ENCODE measurements at places on chromosomes 12 and 14.
A peak's percentile ranks its signal among the peaks of the same experiment; 100 is the strongest.

GRCh38 chr12:91801048-91801447, 344.6 kb downstream of the BTG1 start:
- no peak for DNase-seq

GRCh38 chr12:108218921-108219320, 89.8 kb downstream of the WSCD2 start:
- no peak for DNase-seq

DNA sequence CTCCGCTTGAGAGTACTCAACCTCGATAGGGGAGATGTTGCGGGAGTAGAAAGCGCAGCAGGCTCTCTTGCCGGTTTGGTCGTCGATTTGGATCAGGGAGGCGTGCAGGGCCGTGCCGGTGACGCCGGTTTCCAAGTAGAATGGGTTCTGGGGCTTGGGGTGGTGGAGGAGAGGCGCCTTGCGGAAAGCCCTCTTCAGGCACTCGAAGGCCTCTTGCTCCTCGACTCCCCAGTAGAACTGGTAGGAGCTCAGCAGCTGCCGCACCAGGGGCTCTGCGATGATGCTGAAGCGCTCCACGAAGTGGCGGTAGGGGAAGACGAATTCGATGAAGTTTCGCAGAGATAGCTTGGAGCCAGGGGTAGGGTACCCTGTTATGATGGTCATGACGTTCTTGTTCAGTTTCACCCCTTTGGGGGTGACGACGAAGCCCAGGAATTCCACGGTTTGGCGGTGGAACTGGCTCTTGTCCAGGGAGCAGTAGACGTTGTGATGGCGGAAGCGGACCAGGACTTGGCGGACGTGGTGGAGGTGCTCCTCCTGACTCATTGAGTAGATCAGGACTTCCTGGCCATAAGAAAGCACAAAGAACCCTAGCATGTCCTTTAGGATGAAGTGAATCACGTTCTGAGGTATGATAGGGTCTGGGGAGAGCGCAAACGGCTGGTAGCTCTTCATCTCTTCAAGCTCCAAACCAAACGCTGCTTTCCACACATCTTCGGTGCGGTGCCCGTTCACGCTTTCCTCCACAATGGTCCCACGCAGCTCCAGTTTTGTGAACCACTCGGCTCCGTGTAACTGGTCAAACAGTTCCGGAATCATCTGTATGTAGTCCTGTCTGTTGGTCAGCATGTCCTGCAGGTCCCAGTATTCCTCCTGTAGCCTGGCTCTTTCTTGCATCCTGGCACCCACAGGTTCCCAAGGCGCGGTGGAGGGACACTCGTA, 21.2 kb downstream of the RTL1 start:
- DNase-seq = no peak

GRCh38 chr12:24709216-24709615, 239.7 kb downstream of the BCAT1 start:
- no peak for DNase-seq

GRCh38 chr12:57836442-57837375, 9.8 kb downstream of the CTDSP2 start:
- DNase-seq = peak; percentile 27

DNA sequence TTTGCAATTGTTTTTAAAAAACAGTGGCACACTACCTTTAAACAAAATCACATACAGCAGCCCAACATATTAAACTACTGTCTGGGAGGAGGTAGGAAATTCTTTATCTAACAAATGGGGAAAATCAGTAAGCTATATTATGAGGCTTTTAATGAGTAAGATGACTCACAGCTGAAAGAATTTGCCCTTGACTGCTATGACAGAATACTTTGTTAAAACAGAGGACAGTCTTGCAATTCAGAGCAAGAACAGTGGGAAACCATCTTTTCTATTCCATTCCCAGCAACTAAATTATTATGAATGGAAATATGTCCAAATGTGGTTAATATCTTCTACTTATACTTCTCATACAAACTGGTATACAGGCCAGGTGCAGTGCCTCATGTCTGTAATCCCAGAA, 49.2 kb upstream of the SGPP1 start:
- no peak for DNase-seq

GRCh38 chr14:69325646-69326265, 65.8 kb downstream of the GALNT16 start:
- DNase-seq = no peak

GRCh38 chr12:46832130-46832704, 6.4 kb upstream of the SLC38A4 start:
- no peak for DNase-seq

DNA sequence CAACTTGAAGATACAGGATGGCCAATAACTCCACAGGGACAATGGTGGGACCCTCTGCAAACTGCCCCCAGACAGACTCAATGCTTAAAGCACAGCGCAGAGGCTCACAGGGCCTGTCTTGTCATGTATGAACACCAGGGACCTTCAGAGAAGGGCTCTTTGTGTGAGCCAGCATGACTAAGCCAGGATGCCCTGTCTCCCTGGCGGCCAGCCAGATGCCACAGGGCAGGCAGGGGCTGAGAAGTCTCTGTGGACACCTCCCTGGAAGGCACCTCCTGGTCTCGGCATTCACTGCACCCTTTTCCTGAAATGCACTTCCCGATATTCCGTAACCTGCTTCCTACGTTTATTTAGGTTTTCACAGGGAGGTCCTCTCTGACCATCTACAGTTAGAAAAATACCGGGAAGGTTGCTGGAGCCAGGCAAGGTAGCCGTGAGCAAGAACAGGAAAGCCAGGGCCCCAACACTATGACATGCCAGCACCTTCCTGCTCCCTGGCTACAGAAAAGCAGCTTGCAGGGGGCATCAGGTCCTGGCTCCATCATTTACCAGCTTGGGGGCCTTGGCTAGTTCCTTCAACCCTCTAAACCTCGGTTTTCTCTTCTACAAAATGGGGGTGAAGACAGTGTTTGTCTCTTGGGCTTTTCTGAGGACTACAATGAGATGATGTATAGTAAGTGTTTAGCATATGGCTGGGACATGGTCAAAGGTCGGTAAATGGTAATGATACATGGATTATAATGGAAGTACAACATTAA, 65.0 kb downstream of the PITPNM2 start:
- DNase-seq = peak; percentile 7

DNA sequence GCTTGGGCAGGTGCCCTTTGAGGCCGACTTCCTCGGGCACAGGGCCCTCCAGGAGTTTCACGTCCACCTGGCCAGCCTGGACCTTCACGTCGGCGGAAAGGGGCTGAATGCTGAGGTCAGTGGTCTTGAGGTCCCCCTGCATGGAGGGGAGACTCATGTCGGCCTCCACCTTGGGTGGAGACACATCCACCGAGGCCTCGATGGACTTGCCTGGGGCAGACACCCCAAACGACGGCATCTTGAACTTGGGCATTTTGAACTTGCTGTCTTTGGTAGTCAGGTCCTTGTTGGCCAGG, 24.0 kb downstream of the PLD4 start:
- DNase-seq = no peak

DNA sequence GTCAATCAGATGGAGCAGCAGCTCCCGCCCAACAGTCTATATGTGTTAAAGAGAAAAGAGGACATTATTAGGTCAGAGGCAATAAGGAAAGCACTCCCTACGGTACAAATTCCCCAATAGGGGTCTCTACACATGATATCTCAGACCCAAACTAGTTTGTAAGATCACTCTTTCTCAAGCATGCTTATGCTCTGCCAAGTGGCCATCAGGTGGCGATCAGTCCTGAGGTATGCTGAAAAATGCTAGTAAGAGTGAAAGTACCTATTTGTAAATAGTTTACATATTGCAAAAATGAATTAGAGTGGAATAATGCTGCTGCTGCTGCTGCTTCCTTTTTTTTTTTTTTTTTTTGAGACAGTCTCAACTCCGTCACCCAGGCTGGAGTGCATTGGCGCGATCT, 61.0 kb downstream of the CPM start:
- no peak for DNase-seq

- DNase-seq = no peak
Measured at GRCh38 chr12:17372508-17372907, 717.5 kb downstream of the RERGL start.

GRCh38 chr12:31729705-31730104, 884 bp upstream of the AMN1 start:
- no peak for DNase-seq

GRCh38 chr14:82490397-82490796, 956.7 kb upstream of the SEL1L start:
- DNase-seq = no peak

- DNase-seq = no peak
Measured at GRCh38 chr12:40727774-40728483, 35.7 kb downstream of the CNTN1 start.

DNA sequence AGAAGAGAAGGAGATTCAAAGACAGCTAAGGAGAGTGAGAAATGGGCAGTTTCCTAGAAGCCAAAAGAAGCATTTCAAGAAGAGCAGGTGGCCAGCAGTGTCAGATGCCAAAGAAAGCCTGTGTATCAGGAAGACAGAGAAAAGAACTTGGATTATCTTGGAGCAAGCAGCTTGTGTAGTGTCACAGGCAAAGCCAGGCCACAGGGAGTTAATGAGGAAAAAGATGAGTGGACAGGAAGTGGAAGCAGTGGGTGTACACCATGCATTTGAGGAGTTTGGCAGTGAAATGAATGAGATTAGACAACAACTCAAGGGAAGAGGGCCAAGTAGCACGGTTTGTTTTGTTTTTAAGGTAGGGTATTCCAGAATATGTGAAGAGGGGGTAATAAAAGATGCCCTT, 5.6 kb upstream of the MYH7 start:
- DNase-seq = no peak

DNA sequence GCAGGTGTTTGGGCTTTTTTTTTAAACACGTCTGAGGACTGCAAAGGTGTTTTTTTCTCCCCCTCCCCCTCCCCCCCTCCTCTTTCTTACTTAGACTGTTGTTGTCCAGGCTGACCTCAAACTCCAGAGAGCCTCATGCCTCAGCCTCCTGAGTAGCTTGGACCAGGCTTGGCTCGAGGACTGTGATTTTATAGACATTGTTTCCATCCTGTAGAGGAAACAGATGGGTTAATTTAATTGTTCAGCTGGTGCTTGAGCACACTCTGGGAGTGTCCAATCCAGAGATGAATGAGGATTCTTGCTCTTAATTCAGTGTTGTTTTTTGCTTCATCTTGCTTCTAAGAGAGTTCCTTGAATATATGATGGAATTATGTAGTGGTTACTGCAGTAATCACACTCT, 42.1 kb downstream of the RASSF3 start:
- no peak for DNase-seq

DNA sequence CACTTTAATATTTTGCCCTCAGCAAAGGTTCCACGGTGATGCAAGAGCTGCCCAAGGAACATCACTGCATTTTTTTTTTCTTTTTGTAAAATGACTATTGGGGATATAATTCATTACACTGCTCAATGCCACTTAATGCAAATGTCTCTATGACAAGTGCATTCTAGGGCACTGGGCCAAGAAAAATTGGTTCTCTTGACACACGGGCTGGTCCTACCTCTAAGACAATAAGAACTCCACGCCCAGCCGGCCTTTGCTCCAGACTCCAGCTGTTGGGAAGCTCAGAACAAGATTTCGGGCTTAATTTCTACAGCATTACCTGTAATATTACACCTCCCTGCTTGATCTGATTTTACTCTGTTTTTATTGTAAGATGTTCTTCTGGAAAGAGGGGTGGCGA, 48.8 kb upstream of the VRK1 start:
- no peak for DNase-seq
